ENCODE measurements at places on chromosomes 7 and 10. TPM values are rescaled to one million over a fixed set of nuclear protein-coding genes. Genes with fewer than 3 reads are reported as not detected.

The NKX1-2 gene
- not detected for total RNA-seq

The PAPSS2 gene
- total RNA-seq = not detected

The ELN gene
- 0.35 TPM for total RNA-seq

The INTS1 gene
- total RNA-seq = 107 TPM

The LIPJ gene
- total RNA-seq = not detected

The TFR2 gene
- total RNA-seq = 8.0 TPM

The PTF1A gene
- not detected for total RNA-seq

The NEBL gene
- 1.9 TPM for total RNA-seq

The POR gene
- total RNA-seq = 68.0 TPM

The PDCD4 gene
- 213 TPM for total RNA-seq

The IL15RA gene
- 17.7 TPM for total RNA-seq

GRCh38 chr10:1187151-1187854 is 131.1 kb downstream of the WDR37 start:
- DNase-seq = no peak

DNA sequence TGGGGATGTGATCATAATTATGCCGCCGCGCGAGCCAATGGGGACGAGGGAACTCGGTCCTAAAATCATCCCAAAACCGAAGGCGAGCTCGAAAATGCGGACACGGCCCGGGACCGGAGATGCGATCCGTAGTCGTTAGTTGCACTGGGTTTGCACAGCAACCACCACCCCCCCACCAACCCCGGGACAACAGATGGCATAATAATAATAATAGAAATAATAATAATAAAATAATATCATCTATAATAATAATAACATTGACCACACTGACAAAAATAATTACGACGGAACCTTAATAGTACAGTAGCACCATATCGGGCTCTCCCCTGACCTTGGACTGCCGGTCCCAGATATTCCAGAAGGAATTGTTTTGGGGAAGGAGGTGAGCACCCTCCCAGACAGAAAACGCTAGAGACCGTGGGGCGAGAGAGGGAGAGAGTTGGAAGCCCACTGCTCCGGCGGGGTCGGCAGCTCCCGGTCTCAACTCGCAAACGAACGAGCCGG is 1.1 kb upstream of the EMX2 start:
- no peak for DNase-seq

DNA sequence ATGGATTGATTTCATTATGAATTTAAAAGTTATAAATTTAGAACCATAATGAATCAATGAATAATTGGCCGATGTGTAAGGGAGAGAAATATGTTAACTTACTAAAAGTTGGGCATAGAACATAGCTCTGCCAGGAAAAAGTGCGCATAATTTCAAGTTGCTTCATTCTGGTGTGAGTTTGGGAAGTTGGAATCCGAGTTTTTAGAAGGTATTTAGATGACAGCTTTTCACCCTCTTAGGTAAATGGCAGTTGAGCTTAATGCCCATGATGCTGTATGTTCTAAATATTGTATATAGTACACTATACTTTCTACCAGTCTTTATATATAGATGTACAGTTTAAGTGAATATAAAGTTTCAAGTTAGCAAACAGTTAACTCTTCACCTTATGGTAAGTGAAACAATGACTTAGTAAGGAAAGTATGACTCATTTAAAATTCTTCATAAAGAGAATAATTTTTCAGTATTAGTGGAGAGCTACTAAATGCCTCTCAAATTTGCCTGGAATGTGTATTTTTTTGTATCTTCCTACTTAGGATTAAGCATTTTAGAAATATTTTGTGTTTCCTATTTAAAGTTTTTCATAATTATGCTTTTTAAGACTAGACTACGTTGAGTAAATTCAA is 1.6 kb downstream of the C1GALT1 start:
- DNase-seq = no peak

GRCh38 chr10:124509880-124510632 is 48.4 kb downstream of the LHPP start:
- no peak for DNase-seq

- DNase-seq = no peak
Measured at GRCh38 chr10:78516756-78517155, 483.1 kb downstream of the RPS24 start.

GRCh38 chr10:99394256-99394655 is 36.2 kb downstream of the GOT1 start:
- no peak for DNase-seq

DNA sequence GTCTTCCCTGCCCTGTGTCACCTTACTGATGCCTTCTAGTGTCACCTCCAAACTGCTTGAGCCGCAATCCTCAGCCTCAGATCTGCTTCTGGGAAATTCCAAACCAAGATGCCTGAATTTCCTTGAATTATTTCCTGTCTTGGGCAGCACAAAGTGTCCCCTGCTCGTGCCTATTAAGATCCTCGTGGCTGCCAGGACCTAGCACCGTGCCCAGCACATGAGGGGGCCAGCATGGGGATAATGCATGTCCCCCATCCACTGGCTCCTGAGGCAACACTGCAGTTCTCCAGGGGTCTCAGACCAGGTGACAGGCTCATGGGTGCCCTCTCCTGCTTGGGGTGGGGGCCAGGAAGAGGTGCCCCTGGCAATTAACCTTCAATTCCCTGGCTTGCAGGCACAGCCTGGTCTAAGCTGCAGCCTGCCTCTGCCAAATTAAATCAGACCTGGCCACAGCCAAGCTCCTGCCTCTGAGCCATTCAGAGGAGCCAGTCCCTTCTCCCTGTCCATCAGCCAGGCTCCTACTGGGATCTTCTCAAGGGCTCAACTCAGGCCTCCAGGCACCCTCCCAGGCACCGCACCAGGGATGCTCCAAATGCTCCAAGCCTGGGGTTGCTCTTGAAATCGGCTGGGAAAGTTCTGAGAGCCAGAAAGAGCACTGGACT is 146.6 kb downstream of the SH3PXD2A start:
- DNase-seq = no peak

GRCh38 chr7:98681511-98681910 is 64.4 kb downstream of the NPTX2 start:
- no peak for DNase-seq

- no peak for DNase-seq
Measured at GRCh38 chr7:149205690-149206381, 10.5 kb downstream of the ZNF282 start.

- DNase-seq = no peak
Measured at GRCh38 chr10:20683345-20683744, 213.8 kb downstream of the NEBL start.

DNA sequence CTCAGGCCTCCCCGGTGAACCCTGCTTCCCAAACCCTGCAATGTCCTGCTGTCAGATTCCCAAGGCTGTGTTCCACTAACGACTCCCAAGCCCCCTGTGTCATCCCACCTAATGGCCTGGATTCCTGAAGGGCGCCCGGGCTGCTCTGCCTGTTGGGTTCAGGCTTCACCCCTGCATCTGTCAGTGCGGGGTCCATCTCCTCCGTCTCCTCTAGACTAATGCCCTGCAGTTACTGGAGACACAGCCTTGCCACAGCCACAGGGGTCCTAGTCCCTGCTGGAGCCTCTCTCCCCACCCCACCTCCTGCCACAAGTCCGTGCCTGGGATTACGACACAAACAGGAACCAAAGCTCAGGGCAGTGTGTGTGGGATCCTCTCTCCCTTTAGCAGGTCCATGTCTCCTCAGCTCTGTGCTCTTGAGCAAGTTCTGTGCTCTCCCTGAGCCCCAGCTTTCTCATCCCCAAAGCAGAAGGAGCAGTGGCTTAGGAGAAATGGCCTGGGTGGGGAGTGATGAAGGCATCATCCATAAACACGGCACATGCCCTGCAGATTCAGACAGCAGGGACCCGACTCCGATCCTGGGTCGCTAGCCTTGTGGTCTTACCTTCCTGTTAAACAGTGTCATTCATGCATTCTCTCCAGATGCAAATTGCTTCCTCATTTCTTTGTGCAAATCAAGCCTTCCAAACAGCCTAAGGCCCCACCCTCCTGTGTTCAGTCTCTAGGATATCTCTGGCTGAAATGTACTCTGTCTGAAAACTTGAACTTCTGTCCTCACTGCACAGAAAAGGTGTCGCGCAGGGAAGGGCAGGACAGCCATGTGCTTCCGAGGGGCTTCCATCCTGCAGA is 8.2 kb upstream of the RBP3 start:
- DNase-seq = no peak

DNA sequence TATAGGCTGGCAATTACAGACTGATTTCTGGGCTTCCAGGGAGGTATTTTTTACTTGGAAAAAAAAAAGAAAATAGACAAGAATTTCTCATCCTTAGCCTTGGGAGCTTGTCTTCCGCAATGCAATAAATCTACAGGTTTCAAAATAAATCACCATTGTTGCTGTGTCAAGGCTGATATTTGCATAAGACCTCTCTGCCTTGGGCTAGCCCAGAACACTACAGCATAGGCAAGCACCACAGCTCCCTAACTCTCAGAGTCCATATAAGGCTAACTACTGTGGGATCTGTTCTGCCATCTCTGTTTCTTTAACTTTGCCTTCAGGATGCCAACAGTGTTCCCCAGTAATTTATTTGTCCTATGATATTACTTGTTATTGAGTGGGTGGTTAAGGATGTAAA is 64.4 kb downstream of the ZWINT start:
- no peak for DNase-seq

Data from CD4-positive, CD25-positive, alpha-beta regulatory T cell (primary cell).